Thoracic aorta endothelial cell (primary cell): ENCODE measurements at places on chromosomes 1 and 21. TPM values are rescaled to one million over a fixed set of nuclear protein-coding genes. Genes with fewer than 3 reads are reported as not detected.

Gene ECE1
- total RNA-seq, result 462 and 530 TPM in 2 replicates

Gene SLC19A1
- 17.6 and 29.9 TPM in 2 replicates for total RNA-seq

Gene NEXN
- 3.8 and 6.1 TPM in 2 replicates for total RNA-seq

Gene RNF186
- total RNA-seq, result not detected in 2 replicates

Gene FCRLB
- 0.66 and 1.0 TPM in 2 replicates for total RNA-seq

Gene GUCA2A
- not detected in 2 replicates for total RNA-seq

Gene KCNE2
- total RNA-seq, result not detected in 2 replicates

Gene CCDC17
- total RNA-seq, result 1.7 TPM in 2 replicates

Gene KRTAP10-10
- not detected in 2 replicates for total RNA-seq

Gene SLC44A3
- total RNA-seq, result 0.14 and 1.1 TPM in 2 replicates
